ENCODE measurements at places on chromosomes 11 and 22.
A peak's percentile ranks its signal among the peaks of the same experiment; 100 is the strongest.

- DNase-seq = no peak
Observed at GRCh38 chr11:89327885-89328284, 150.2 kb downstream of the TYR start.

- DNase-seq = peak; percentile 84
Observed at GRCh38 chr22:25057013-25057881, 104.7 kb downstream of the KIAA1671 start.

GRCh38 chr11:66371627-66372415, at the start of gene SLC29A2:
SLC29A2 (minus strand) TSS chr11:66371760; CDS start chr11:66371591, 169 bp downstream.
- no peak for DNase-seq

- DNase-seq = no peak
Observed at GRCh38 chr11:61453695-61454094, 23.8 kb downstream of the SDHAF2 start.
